Anterior cingulate cortex (tissue), 58 donors: ENCODE measurements at places on chromosomes 4 and X.

DNA sequence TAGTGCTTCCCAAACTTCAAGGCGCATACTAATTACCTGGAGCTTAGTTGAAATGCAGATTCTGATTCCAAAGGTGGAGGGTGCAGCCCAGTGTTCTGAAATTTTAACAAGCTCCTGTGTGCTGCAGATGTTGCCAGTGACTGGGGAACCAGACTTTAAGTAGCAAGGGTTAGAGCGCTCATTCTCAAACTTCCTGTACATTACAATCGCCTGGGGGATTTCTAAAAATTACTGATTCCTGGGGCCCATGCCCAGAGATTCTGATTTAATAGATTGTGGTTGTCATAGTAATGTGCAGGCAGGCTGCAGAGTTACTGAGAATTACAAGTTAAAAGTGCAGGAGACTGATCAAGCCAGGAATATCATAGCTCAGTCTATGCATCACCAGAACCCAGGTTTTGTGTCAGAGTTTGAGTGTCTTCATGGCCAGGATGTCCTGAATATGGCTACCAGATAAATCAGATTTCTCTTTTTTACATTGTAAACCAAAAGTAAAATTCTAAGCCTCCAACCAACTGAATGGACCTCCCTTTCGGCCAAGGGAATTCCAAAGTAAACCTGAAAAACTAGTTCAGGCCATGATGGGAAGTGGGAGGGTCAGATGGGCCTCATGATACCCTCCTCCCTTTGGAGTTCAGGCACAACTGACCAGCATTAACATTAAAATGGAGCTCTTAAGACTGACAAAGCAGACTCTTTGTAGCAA, 121.6 kb downstream of the ATXN3L start:
- no peak for DNase-seq

- no peak for DNase-seq
These were observed 380.8 kb downstream of the FBXW7 start for GRCh38 chr4:152155070-152155469.

DNA sequence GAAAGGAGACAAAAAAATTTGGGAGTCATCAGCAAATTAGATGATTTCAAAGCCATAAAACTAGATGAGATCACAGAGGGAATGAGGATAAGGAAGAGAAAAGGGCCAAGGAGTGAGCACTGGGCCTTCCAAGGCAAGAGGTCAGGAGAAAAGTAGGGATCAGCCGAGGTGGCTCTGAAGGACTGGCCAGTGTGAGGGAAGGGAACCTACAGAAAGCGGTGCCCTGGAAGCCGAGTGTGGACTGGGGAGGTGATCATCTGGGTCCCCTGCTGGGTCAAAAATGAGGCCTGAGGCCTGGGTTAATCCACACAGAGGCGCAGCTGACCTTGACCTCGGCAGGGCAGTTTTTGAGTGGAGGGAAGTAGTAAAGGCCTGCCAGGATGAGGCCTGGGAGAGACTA, 133.8 kb downstream of the SMIM20 start:
- no peak for DNase-seq

GRCh38 chr4:26879805-26880204, 19.2 kb downstream of the STIM2 start:
- no peak for DNase-seq

- DNase-seq = no peak
These were observed 645.4 kb downstream of the BCOR start for GRCh38 chrX:39452401-39452800.

GRCh38 chr4:59936566-59936965, 1263.6 kb upstream of the ADGRL3 start:
- DNase-seq = no peak

- no peak for DNase-seq
These were observed 85.1 kb upstream of the AP1S2 start for GRCh38 chrX:15939737-15940136.

- DNase-seq = no peak
These were observed 53.4 kb upstream of the TRPC3 start for GRCh38 chr4:122005064-122005755.

GRCh38 chr4:161010227-161010626, 1153.6 kb downstream of the FSTL5 start:
- DNase-seq = no peak

DNA sequence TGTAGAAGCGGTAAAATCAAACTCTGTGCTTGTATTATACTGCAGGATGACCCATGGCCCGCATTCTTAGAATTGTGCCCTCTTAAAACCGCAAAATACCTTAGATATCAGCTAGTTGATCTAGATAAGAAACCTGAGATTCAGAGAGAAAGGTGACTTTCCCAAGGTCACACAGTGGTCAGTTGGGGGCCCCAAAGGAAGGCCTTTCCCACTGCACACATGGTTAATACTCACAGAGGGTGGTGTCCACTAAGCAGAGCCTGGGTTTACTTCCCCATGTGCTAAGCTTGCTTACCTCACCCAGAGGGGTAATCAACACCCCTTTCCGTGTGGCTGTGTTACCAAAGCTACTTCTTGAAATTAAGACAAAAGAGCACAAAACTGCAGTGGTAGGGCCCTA, 66.3 kb downstream of the RBM47 start:
- DNase-seq = no peak

GRCh38 chr4:38663090-38663800, 754 bp upstream of the KLF3 start:
- DNase-seq = peak; percentile 75

GRCh38 chr4:76194325-76194724, 19.3 kb downstream of the SCARB2 start:
- DNase-seq = no peak

DNA sequence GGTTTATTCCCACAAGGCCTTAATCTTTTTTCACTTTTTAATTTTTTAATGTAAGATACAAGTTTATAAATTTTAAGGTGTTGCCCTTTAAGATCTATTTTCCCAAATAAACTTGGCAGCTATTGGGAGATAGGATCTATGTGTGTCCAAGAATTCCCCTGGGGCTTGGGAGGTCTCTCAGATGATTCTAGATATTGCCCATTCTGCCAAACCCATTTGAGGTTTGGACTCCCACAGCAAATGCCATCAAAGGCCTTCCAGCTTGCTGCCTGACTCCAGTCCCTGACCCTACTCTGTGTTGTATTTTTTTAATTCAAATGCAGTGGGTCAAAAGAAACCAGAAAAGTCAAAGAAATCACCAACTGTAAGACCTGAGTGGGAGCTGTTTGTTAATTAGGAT, 120.0 kb upstream of the CHRDL1 start:
- no peak for DNase-seq

GRCh38 chr4:34723605-34724004, 1520.7 kb downstream of the ARAP2 start:
- DNase-seq = no peak

GRCh38 chrX:121227888-121228287, 180.5 kb downstream of the GLUD2 start:
- DNase-seq = no peak

DNA sequence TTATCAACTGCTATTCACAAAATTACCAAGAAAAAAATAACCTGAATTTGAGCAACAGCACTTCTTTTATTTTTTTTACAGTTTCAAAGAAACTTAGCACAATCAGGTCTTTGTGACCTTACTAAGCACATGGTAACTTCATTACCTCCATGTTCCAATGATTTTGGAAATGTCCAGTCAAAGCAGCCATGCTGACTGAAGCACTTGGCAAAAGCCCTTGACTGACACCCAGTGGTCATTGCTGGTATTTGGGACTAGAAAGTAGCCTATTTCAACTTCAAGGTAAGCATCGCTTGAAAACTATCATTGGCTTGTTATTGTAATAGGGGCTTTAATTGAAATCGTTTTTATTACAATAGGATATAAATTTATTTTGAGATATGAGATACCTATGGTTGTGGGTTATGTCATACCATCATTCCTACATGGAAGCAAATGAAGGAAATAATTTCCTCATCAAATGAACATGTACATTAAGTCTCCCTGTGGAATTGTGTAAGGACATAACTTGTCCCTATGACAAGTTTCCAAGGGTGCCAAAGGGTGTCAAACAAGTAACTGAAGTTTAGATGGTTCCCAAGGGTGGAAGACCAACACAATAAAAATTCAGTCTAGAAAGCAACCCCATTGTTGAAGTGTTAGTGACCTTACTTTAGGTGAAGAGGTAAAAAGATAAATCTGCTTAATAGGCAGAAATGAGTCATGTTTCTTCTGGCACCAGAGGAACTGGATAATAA, 15.2 kb upstream of the ANXA10 start:
- DNase-seq = peak; percentile 40

GRCh38 chr4:163591614-163592020, 97.1 kb downstream of the TMA16 start:
- DNase-seq = no peak

GRCh38 chrX:43718081-43718480, 62.0 kb downstream of the MAOA start:
- DNase-seq = no peak

DNA sequence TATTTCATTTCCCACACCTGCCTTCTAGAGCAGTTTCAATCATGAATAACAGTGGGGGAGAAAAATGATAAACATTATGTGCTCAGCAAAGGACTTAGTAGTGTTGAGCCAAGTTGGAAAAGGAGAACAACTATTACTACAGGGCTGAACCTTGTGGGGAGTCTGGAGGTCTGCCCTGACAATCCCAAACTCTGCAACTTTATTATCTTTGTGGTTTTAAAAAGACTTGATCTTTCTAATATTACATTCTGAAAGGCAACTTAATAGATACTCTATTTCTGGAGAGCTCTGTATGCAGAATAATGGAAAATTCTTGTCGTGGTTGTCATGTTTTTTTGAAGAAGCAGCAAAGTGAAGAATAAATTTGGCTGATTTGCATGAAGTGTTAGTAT, 116.1 kb downstream of the SPCS3 start:
- no peak for DNase-seq

DNA sequence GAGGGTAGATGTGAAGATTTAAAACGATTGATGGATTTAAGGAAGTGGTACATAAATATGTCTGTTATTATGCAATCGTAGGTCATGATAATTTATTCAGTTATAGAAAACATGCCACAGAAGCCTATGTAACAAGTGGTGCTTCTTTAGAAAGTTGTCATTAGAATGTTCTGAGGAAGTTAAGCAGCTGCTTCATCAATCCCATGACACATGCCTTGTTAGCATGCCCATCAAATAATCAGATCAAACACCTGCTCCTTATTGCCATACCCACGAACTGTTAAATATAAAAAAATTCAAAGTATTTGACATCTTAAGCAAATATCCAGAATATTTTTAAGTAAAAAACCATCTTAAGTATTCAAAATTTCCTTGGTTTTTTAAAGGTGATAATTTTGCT, 76.4 kb upstream of the MYOZ2 start:
- DNase-seq = no peak

GRCh38 chr4:147542229-147542990, 61.5 kb downstream of the EDNRA start:
- no peak for DNase-seq

- DNase-seq = no peak
These were observed 55.8 kb downstream of the FNIP2 start for GRCh38 chr4:158824425-158825274.

DNA sequence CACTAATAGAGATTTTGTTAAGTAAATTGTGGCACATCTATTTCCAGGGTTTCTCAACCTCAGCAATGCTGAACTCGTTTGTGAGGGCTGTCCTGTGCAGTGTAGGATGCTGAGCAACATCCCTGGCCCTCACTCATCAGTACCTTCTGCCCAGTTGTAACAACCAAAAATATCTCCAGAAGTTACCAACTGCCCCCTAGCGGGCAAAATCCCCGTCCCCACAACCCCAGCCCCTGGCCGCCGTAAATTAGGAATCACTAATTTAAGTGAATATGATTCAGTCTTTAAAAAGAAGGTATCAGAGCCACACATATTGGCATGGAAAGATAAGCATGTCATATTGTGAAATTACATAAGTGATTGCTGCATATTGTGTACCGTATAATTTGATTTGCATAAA, 123.4 kb downstream of the ASB9 start:
- no peak for DNase-seq

GRCh38 chrX:843306-843705, 212.7 kb downstream of the SHOX start:
- no peak for DNase-seq

- DNase-seq = no peak
These were observed 77.1 kb upstream of the ATXN3L start for GRCh38 chrX:13396924-13397323.

- no peak for DNase-seq
These were observed 179.1 kb upstream of the TBC1D9 start for GRCh38 chr4:140935254-140935653.

DNA sequence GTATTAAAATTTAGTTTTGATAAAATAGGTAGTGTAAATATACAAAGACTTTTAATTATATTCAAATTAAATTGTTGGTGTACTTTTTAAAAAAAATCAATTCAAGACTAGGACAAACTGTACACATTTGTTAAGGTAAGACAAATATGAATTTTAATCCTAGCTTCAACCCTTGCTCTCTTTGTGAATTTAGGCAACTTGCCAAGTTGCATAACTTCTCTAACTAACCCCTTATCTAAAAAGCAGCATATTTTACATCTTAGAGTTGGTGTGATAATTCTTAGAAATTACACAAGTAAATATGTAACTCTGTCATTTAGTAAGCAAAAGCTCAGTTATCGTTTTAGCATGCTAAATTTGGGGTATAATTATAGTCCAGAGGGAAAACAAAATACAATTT, 78.1 kb upstream of the FSTL5 start:
- no peak for DNase-seq

- DNase-seq = no peak
These were observed 27.1 kb downstream of the PAK3 start for GRCh38 chrX:111123125-111123524.

DNA sequence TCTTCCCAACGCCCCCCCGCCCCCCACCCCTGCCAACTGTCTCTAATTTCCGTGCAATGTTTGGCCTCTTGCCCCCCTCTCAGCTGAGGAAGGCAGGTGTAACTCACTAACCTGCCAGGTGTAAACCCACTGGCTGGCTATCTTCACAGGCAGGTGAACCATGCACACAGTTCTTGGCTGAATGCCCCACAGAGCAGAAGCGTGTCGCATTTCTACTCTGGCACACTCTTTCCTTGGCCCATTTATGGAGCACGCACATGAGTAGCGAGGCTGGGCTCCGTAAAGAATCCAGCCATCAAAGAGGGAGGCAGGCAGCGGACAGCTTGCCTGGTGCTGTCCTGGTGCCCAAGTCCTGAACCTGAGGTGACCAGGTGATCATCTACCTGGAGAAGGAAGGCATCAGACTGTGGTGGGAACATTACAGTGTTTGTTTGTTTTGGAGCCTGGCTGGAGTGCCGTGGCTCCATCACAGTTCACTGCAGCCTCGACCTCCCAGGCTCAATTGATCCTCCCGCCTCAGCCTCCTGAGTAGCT, 39.2 kb upstream of the CRMP1 start:
- DNase-seq = no peak

GRCh38 chr4:55951191-55951922, 2.6 kb downstream of the CEP135 start:
- DNase-seq = no peak

DNA sequence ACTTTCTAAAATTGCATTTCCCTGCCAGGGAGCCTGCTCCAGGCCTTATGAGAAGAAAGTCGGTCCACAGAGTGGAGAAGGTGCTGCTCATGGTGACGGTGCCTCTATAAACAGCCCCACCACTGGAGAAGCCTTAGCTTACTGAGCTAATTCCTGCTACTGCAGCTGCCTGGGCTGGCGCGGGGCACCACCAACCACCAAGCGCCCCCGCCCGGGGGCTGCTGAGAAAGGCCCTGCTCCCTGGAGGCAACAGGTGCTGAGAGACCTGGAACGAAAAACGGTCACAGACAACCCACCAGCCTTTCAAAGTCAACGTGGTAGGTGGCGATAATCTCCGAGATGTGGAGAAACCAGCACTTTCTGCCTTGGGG, 2.9 kb downstream of the HCFC1 start:
- DNase-seq = peak; percentile 27
